ELF-1 (cell line): ENCODE measurements at places on chromosomes 16 and 17.

DNA sequence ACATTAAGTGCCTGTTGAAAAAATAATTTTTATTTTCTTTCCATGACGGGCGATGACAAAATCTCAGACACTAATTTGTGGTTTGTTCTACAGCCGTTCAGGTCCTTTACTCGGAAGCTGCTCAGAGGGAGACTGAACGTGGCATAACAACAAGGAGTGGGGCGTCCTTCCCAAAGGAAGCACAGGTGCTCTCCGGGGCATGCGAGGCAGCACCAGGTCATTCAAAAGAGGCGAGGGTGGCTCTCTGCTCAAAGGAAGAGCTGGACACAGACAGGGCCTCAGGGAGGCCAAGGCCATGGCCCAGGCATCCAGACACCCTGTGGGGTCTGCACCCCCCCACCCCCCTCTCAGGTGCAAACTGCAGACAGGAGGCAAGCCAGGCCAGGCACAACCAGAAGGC lies 16.2 kb downstream of the UNKL start:
- DNase-seq: no peak

DNA sequence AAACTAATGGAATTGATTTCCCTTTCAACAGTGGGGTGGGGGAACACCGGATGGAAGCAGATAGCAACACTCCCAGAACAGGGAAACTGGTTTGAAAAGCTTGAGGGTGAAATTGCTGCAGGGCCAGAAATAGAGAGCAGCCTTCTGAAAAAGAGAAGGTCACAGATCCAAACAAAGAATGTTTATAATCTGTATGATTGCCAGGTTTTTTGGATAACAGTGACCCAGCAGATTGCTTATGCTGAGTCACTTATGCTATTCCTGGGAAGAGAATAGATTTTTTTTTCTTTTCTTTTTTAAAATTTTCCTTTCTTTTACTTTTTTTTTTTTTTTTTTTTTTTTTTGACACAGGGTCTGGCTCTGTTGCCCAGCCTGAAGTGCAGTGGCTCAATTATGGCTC lies 641.3 kb downstream of the KCNJ2 start:
- DNase-seq: no peak

- DNase-seq: no peak
These were observed 51.3 kb downstream of the TNFRSF13B start for GRCh38 chr17:16920628-16921020.

GRCh38 chr17:72236980-72237633 lies 116.3 kb downstream of the SOX9 start:
- DNase-seq: peak; percentile 13

DNA sequence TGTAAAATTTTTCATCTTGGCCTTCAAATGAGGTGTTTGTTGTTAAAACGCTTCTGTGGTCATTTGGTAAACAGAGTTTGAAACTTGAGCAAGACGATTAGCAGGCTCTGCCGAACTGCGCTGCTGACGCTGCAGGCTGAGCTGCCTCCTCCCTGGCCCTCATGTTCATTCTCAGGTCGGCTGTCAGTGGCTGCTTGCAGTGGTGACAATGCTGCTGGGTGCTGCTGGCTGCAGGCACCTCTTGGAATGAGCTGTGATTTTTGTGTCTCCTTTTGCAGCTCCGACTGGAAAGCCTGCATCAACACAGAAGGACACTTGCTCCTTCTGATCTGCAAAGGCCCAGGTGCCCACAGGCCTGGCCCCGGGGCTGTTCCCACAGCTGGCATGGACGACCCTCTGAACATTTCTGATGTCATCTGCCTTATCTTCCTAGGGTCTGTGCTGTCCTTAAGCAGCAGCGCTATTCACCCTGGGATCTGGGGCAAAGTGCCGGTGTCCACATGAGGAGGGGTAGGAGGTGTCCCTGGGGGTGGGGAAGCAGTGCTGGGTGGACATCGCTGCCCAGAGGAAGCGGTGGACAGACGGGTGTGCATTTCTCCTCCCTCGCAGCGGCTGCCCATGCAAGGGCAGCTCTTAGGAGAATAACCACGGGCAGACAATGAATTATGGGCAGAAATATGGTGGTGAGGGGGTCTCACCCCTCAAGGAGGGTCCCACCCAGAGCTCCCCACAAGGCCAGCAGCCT lies 23.1 kb upstream of the OSGIN1 start:
- DNase-seq: no peak

- DNase-seq: no peak
These were observed 5.1 kb downstream of the KRT222 start for GRCh38 chr17:40659911-40660310.
